A549 treated with ZK216348 at 1 μM for 4 hours (cell line): ENCODE measurements at places on chromosomes 1 and 21. TPM values are rescaled to one million over a fixed set of nuclear protein-coding genes. Genes with fewer than 3 reads are reported as not detected.

ARMH1 gene
- total RNA-seq, result 0.38 to 1.1 TPM (median 0.65 TPM) in 5 replicates

DAB1 gene
- not detected in 5 replicates for total RNA-seq

FMO1 gene
- total RNA-seq, result not detected in 5 replicates

WDR4 gene
- total RNA-seq, result 14.9 to 34.2 TPM (median 33.4 TPM) in 5 replicates

SLC35D1 gene
- total RNA-seq, result 5.6 to 7.9 TPM (median 7.3 TPM) in 5 replicates

ICOSLG gene
- 2.0 to 3.6 TPM (median 3.2 TPM) in 5 replicates for total RNA-seq

TPTE gene
- not detected in 5 replicates for total RNA-seq

ABCG1 gene
- total RNA-seq, result 2.3 to 3.3 TPM (median 2.9 TPM) in 5 replicates

FCRL6 gene
- not detected in 5 replicates for total RNA-seq

PLD5 gene
- total RNA-seq, result 1.3 to 3.8 TPM (median 2.1 TPM) in 5 replicates

PLA2G4A gene
- total RNA-seq, result 8.3 to 11.9 TPM (median 10.3 TPM) in 5 replicates

CELA2A gene
- total RNA-seq, result not detected in 5 replicates

OLFML3 gene
- 2.4 to 3.7 TPM (median 3.6 TPM) in 5 replicates for total RNA-seq

TEX38 gene
- not detected in 5 replicates for total RNA-seq
